GM04503 (cell line): ENCODE measurements at places on chromosomes 4 and X.

GRCh38 chr4:122469457-122469856 is 12.9 kb upstream of the IL2 start:
- no peak for DNase-seq

GRCh38 chr4:139587446-139587845 is 31.4 kb upstream of the SETD7 start:
- no peak for DNase-seq

DNA sequence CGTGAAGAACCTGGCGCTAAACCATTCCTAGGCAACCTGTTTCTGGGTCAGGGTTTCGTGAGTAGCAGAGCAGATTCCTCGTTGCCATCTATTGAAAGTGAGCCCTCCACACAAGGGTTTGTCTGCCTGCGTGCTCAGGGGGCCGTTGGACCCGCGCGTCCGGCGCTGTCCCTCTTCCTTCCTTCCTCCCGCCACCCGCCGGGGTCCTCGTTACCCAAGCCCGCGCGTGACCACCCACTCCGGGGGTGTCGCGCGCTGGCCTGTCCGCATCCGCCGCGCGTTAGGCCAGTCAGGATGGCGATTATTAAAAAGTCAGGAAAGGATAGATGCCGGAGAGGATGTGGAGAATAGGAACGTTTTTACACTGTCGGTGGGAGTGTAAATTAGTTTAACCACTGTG is 66.8 kb downstream of the LINC00632 start:
- DNase-seq, result no peak

- DNase-seq, result no peak
Measured at GRCh38 chr4:27921231-27921630, 1060.6 kb downstream of the STIM2 start.

- peak; percentile 31 for DNase-seq
Measured at GRCh38 chr4:41212616-41213203, 1.6 kb downstream of the APBB2 start.

GRCh38 chr4:105189855-105190650 is 43.4 kb downstream of the TET2 start:
- no peak for DNase-seq

DNA sequence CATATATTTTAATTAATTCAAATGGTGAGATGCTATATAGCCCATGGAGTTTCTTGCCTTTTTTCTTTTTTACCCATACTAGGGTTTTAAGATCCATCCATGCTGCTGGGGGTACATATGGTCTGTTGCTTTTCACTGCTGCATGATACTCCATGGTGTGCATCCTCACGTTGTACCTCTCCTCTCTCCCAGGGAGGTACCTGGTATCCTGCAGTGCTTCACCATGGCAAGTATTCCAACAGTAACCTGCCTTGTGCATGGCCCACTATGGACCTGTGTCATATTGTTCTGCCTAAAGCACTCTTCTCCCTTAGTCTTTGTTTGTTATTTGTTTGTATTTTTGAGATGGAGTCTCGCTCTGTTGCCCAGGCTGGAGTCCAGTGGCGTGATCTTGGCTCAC is 114.3 kb upstream of the GPC4 start:
- DNase-seq, result no peak

- no peak for DNase-seq
Measured at GRCh38 chrX:2679534-2680485, 11.3 kb upstream of the CD99 start.

GRCh38 chrX:74579597-74580198 is 34.7 kb downstream of the RLIM start:
- peak; percentile 3 for DNase-seq

- DNase-seq, result no peak
Measured at GRCh38 chr4:106246441-106246840, 69.6 kb downstream of the TBCK start.

- DNase-seq, result no peak
Measured at GRCh38 chr4:148041606-148042329, 309.9 kb downstream of the ARHGAP10 start.

DNA sequence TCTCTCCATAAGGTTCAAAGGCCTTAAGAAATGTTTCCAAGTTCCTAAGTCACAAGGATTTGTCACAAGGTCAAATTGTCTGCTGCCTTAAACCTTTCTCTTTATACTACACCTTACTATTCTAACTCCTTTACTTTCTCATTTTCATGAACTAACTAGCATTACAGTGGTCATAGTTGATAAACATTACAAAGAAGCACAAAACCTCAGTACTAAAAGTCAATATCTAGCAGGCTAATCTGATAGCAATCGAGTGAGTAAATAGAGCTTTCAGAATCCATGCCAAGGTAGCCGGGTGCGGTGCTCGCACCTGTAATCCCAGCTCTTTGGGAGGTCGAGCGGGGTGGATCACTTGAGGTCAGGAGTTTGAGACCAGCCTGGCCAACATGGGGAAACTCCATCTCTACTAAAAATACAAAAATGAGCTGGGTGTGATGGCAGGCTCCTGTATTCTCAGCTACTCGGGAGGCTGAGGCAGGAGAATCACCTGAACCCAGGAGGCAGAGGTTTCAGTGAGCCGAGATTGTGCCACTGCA is 510.0 kb downstream of the GBA3 start:
- DNase-seq, result no peak

DNA sequence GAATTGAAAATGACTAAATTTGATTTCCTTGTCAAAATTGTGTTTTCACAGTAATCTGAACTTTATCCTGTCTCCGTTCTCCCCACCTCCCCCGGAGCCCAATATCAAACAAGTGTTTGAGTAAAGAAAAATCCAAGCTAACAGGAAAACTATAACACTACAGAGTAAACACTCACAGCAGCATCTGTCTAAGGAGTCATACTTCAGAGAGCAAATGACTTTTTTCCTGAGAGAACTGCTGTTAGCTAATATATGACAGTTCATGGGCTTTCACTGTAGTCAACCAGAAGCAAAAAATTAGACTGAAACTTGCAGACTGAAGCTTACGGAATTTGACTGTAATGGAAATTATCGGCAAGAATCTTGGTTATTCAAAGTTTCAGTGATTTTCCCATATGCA is 321.7 kb downstream of the ANKRD50 start:
- DNase-seq, result no peak

DNA sequence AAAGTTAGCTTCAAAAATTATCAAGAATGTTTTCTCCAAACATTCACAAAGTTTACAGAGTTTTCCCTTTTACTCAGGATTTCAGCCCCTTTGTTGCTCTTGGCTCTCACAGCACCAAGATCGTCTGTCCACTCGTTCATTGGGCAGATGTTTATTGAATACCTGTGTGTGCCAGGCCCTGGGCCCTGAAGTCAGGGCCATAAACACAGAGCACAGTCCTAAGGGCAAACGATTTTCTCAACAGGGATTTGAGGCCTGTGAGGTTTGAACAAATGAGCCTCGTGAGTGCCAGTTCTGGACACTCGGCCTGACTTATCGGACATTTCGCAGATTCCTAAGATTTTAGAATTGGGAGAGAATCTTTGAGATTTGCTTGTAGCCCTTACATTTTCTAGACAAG is 142.1 kb downstream of the TBL1X start:
- no peak for DNase-seq

GRCh38 chr4:55926610-55927009 is 22.1 kb upstream of the CEP135 start:
- no peak for DNase-seq

DNA sequence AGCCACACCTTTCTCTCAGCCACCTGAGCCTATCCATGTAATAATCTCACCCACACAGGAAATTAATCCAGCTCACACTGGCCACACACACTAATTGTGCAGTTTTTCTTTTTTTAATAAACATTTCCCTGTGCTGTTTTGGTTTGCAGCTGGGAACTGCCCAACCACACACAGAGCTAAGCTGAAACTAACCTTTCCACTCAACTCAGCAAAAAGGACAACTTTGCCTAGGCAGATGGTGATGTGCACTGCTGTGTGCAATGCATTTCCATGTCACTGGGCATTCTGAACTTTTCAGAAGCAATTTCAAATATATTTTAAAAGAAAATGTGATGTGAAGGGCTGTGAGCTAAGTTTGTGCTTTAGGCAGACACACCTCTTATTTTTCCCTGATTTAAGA is 70.0 kb upstream of the TLL1 start:
- no peak for DNase-seq

GRCh38 chr4:16767251-16767650 is 131.2 kb downstream of the LDB2 start:
- no peak for DNase-seq

- DNase-seq, result peak; percentile 7
Measured at GRCh38 chr4:25509646-25510045, 132.6 kb downstream of the ANAPC4 start.

DNA sequence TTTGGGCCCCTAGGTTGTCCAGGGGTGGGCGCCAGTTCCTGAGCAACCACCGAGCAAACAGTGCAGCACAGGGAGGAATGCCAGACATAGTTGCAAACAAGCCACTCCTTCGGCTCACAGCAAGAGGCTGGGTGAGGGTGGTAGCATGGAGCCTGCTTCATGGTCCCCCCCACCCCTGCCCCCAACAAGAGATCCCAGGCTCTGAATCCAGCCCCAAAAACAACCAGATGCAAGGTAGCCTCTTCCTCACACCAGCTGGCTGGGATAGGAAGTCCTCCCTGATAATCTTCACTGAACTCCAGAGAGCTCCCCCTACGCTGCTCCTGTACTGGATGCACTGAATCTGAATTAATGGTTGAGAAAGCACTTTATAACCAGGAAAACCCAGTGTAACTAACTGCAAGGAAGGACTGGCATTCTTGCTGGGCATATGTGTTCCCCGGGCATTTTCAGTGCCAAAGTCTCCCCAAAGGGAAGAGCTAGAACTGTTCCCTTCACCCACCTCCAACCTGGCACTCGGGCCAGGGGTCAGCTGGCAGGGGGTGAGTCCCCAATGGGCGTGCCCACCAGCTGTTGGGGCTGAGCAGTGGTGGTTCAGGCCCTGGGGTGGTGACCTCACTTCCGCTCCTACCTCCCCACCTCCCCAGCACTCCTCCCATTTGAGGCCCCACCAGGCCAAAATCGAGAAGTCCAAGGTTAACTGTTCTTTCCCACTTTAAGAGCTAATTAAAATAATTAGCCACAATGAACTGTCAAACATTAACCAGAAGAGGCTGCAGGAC is 1.5 kb downstream of the ELF4 start:
- no peak for DNase-seq

- DNase-seq, result peak; percentile 47
Measured at GRCh38 chrX:120457766-120458180, 11.3 kb downstream of the LAMP2 start.

DNA sequence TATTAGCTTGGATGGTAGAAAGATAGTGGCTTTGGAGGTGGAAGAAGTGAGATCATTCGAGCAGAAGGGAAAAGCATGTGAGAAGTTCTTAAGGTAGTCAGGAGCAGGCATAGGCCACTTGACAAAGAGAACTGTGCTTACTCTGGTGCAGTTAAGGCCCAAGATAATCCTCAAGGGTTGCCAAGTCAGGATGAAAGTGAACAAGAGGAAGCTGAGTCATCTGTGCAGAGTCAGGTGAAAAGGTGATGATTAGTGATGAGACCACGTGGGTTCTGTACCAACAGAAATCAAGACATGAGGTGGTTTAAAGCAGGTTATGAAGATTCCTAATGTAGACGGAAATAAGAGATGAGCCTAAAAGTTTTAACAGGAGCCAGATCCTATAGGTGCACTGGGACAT is 369.8 kb downstream of the DTHD1 start:
- DNase-seq, result no peak

- DNase-seq, result no peak
Measured at GRCh38 chr4:16593386-16593785, 305.1 kb downstream of the LDB2 start.
